Fibroblast of lung (primary cell): ENCODE measurements at places on chromosomes 4 and X. TPM values are rescaled to one million over a fixed set of nuclear protein-coding genes. Genes with fewer than 3 reads are reported as not detected.
A peak's percentile ranks its signal among the peaks of the same experiment; 100 is the strongest.

DNA sequence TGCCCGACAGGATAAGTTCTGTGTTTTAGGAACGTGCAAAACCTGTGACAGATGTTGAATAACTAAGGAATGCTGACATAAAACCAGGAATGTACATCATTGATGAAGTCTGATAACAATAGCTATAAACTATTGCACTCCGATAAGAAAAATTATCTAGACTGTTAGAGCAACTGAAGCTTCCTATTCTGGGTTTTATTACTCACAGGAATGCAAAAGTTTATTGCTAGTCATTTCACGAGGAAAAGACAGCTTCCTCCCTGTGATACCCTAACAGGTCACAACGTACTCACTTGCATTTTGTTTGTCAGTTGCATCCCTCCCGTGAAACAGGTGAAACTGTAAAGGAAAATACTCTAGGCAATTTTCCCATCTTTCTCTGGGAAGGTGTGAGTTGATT lies 65.9 kb downstream of the CLDN22 start:
- DNase-seq, result no peak

GRCh38 chr4:67371615-67372014 lies 173.7 kb downstream of the CENPC start:
- no peak for DNase-seq

DNA sequence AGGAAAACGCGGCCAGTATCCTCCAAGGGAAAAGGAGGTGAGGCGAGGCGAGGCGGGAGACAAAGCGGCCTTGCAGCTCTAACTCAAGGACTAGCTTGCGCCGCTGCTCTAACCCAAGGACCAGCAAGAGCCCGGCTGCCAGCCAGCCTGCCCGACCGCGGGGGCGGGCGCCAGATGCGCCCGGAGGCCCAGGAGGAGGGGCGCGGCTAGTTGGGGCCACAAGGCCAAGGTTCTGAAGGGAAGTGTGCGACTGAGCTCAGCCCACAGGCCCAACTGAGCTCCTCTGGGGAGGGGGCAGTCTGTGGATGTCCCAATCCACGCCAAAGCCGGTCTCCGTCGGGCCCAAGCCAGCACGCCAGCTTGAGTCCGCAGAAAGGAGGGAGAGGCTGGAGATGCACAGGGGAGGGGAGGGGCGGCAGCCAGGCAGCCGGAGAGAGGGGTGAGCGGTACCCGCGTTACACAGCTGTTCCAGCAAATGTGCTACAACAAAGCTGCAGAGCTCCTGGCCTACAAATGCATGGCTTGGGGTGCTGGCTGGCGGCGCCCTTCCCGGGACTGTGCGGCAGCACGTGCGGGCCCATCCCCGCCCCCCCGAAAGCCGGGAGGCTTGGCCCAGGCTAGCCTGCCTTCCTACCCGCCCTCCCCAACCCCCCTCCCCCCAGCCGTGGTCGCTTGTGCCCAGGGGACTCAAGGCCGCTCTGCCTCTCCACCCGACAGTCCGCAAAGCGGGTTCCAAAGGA lies 637 bp downstream of the AMER1 start:
- peak; percentile 34 for DNase-seq

GRCh38 chr4:1378559-1379231 lies 27.5 kb downstream of the NKX1-1 start:
- no peak for DNase-seq

DNA sequence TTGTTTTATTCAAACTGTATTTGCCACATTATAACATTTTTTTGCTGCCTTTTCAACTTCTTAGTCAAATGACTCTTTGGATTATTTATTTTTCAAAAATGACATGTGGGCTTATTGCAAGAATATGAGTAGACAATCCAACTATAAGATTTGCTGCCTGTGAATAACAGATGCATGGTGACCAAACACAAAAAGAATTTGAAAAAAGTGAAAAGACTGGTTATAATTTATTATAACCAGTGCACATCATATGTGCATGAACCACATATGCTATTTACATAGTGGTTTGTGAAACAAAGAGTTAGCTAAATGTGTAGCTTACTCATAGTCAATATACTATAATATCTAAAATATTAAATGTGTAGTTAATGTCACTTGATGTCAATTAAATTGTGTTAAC lies 2086.8 kb downstream of the ARAP2 start:
- DNase-seq, result peak; percentile 60

GRCh38 chrX:97704474-97704873 lies 820.8 kb downstream of the RPA4 start:
- no peak for DNase-seq

DNA sequence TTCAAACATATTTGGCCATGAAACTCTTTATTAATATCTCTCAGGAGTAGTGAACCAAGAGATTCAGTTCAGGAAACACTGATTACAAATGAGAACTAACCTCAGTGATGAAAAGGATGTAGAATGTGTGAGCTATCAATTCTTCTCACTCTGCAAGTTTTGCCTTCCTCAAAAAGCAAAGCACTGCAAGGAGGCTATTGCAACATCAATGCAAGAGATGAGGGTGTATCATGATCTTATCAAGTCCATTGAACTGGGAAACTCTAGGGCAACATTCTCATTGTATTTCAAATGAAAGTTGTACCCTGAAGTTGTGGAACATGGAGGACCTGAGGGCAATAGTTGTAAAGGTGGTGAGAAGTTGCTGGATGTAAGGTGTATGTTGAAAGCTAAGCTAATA lies 56.4 kb upstream of the VEGFC start:
- no peak for DNase-seq

DNA sequence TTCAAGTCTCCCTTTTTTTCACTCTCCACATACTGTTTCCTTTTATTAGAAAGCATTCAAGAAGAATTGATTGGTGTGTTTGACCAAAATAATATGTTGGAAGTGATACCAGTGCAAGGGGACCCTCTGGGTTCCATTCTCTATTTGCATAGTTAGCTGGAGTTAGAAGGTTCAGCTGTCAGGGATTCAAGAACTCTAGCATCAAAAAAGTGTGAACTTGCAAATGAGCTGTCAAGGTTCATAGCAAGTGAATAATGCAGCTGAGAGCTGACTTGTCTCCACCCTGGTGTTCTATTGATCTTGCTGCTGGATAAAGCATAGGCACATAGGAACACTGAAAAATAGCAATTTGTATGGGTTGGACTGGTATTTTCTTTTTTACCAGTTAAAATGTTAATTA lies 73.2 kb downstream of the SORBS2 start:
- no peak for DNase-seq

The MTTP gene
- total RNA-seq, result 0.26 and 0.83 TPM in 2 replicates

The CYLC1 gene
- total RNA-seq, result not detected in 2 replicates

The TRIM2 gene
- 70.4 and 90.8 TPM in 2 replicates for total RNA-seq

The RADX gene
- total RNA-seq, result 0.77 and 1.7 TPM in 2 replicates

The GLRB gene
- total RNA-seq, result 13.6 and 25.9 TPM in 2 replicates

The AADAT gene
- 2.6 and 3.5 TPM in 2 replicates for total RNA-seq
